ENCODE measurements at places on chromosomes 5 and 9.

DNA sequence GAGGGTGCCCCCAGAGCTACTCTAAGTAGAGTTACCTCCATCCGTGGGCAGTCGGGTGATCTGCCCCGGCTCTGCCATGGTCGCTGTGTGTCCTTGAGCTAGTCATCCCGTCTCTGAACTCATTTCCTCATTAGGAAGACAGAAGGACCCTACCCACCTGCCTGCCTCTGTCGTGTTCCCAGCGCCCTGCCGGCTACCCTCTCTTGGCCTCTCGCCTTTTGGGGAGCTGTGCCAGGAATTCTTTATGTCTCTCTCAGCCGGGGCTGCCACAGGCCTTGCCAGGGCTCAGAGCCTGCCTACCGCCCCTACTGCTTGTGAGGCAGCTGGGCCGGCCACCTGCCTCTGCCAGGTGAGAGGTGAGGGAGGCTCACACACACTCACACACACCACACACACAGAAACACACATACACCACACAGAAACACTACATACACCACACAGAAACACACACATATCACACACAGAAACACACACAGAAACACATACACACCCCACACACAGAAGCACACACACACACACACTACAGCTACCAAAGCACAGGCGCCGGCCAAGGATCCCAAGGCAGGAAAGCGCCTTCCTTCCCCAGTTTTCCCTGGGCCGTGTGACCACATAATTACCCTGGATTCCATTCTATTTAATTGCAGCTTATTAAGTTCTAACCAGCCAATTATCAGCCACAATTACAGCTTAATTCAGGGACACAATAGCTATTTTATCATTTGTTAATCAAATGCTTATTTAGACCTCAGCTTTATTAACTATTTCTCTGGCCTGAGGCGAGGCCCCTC lies 41.7 kb downstream of the UNC5A start:
- DNase-seq, result peak; percentile 52

DNA sequence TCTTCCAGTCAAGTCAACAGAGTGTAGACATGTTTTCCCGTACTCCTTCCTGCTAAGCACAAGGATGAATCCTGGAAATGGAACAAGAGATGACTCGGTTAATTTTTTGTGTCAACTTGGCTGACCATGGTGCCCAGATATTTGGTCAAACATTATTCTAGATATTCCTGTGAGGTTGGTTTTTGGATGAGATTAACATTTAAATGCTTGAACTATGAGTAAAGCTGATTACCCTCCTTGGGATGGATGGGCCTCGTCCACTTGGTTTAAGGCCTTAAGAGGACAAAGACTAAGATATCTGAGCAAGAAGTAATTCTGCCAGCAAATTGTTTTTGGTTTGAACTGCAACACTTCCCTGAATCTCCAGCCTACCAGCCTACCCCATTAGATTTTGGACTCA lies 338.1 kb upstream of the MSX2 start:
- DNase-seq, result no peak

- DNase-seq, result no peak
These were observed 404.6 kb downstream of the CSNK1G3 start for GRCh38 chr5:123916345-123917121.

DNA sequence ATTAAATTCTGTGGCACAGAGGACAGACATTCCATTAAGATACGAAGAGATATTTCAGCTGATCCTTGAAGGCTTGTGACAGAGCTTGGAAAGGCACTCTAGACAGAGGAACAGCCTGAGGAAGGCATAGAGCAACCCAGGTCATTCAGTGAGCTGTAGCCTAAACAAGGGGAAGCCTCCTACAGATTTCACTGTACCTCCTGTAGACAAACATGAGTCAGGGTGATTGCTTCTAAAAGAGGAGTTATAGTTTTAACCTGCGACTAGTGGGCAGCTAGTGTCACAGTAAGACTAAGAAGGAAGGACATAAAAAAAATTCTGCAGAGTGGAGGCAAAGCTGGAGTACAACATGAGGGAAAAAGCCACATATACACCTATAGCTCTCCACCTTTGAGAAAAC lies 43.5 kb upstream of the ANKDD1B start:
- no peak for DNase-seq

DNA sequence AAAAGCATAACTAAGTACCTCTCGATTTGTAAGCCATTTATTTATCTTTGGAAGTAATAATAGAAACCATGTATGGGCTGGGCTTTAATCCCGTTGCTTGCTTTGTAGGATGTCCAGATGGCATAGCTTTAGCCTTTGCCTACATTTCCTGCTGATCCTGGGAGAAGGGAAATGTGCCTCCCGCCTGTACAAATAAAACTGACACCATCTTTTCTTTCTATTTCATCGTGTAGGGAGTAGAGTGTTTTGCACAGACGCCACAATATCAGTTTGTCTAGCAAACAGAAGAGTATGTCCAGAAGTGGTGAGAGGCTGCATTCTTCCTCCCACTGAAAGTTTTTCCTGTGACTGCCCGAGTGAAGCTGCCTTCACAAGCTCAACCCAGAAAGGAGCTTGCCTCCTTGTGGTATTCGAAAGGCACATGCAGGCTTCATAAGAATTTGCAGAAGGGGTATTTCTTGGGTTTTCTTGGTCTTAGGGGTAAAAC lies 24.7 kb upstream of the TJP2 start:
- peak; percentile 10 for DNase-seq

DNA sequence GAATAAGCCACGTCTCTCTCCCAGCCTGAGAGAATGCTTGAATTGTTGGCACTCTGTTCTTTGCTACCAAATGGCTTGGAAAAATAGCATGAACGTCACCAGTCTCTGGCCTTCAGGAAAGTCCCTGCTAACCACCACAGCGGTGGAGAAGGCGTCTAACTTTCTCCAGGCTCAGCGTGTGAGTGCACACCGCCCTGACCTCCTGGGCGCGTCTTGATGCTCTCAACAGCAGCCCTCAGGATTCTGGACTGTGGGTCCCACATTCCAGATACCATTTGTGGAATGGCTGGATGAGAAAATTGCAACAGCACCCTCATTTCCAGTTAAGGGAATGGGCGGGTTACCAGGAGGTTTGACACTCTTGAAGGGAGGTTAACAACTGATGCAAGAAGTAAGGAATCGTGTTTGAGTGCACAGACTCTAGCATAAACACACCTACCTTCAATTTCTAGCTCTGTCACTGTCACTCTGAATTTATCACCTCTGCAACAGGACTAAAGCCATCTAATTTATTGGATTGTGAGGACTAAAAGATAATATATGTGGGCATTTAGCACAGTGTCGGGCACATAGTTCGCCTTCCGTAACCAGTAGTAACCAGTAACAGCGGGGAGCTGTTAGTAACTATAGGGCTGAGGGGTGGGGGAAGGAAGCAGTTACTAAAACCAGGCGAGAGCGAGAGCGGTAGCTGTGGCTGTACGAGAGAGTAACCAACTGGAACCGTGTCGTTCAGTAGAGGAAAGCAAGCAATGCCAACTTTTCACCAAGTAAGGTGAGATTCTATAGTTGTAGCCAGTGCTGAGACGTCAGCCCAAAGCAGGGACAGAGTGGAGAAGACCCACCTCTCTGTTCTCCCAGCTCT lies 807 bp upstream of the PLGRKT start:
- DNase-seq, result no peak

GRCh38 chr5:76473661-76474060 lies 70.6 kb downstream of the IQGAP2 start:
- no peak for DNase-seq

- no peak for DNase-seq
These were observed 47.7 kb downstream of the AMBP start for GRCh38 chr9:114030364-114030763.

GRCh38 chr5:151264113-151264512 lies 11.1 kb downstream of the GM2A start:
- no peak for DNase-seq

DNA sequence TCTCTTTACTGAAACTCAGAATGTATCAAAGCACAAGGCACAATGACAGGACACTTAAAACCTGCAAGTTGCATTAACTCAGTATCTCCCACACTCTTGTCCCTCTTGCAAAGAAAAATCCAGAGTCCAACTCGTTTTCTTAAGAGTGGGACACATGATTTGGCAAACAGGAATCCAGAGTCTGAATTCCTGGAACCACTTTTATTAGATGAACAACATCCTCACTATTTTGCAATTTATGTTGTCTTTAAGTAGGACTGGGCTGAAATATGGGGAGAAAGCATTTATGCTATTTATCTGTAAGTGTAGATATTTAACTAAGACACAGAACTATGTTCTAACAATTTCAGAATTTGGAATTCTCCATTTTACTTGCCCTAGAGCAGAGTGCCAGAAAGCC lies 69.1 kb downstream of the ABCA1 start:
- no peak for DNase-seq

DNA sequence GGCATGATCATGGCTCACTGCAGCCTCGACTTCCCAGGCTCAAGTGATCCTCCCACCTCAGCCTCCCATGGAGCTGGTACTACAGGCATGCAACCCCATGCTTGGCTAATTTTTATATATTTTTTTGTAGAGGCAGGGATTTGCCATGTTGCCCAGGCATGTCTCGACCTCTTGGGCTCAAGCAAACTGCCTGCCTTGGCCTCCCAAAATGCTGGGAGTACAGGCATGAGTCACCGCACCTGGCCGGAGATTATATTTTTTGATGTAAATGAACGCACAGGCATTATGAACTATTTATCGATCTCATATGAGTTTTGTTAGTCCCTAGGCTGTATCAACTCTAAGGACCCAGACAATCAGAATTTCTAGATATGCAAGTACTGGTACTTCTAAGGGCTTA lies 25.5 kb upstream of the CEP120 start:
- no peak for DNase-seq

GRCh38 chr5:132474881-132475496 lies 15.6 kb downstream of the IRF1 start:
- no peak for DNase-seq

- DNase-seq, result no peak
These were observed 145.1 kb upstream of the IRX2 start for GRCh38 chr5:2896371-2897275.

DNA sequence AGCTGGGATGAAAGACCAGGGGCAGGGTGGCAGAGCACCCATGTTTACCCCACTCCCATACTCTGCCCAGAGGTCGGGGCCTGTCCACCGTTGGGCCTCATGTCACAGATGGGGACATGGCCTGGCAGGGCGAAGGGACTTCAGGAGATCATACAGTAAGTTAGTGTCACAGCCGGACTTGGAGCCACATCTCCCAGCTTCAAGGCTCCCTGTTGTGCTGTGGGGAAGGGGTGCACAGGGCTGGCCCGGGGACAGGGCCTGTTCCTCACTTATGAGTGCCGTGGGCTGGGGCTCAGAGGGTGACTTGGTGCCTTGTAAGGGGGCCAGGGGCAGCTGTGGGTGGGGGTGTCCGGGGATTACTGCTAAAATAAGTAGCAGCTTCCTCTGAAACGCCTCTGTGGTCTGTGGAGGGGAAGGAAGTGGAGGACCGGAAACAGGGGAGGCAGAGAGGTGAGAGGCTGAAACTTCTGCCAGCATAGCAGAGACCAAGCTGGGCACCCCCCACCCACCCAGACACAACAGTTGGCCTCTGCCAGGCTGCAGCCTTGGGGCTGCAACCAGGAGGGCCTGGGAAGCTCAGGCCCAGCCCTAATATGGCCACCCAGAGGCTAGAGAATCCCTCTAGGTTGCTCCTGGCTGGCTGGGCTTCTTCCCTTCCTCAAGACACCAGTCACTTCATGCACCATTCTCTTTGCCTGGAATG lies 41.1 kb upstream of the NEK6 start:
- DNase-seq, result no peak

DNA sequence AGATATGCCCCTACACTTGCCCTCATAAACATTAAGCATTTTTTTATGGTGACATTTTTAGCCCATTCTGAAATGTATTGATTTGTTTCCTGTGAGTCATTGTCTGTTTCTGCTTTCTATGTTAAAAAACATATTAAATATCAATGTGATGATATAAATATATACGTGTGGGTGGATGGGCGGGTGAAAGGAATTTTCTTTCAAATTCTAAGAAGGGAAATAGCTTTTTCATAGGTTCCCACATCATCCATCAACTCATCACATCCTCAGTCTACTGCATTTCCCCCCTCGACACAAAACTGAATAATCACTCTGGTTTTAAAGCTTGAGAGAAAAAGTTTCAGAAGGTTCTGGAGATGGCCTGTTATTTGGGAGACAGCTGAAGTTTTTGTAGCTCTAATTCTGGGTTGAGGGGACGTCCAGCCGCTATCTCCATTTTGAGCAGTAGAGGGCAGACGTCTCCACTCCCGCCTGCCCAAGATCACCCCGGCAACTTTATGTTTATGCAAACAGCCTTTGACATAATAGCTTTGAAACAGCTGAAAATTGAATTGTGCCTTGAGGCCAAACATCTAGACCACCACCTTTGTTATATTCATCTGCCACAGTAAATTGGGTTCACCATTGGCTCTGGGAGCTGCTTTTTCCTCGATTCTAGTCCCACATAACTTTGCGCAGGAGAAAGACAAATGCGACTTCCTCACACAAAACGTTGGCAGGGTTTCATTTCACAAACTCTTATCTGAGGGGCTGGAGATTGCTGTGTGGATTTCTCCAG lies 216.2 kb upstream of the CLINT1 start:
- peak; percentile 9 for DNase-seq

- peak; percentile 46 for DNase-seq
These were observed 4.4 kb upstream of the ELL2 start for GRCh38 chr5:95966005-95966404.

- DNase-seq, result peak; percentile 47
These were observed 117.9 kb upstream of the CDH18 start for GRCh38 chr5:20105915-20106314.

GRCh38 chr5:170226661-170227060 lies 6.1 kb upstream of the C5orf58 start:
- no peak for DNase-seq

- DNase-seq, result no peak
These were observed 380.1 kb upstream of the PRR16 start for GRCh38 chr5:120083851-120084542.

DNA sequence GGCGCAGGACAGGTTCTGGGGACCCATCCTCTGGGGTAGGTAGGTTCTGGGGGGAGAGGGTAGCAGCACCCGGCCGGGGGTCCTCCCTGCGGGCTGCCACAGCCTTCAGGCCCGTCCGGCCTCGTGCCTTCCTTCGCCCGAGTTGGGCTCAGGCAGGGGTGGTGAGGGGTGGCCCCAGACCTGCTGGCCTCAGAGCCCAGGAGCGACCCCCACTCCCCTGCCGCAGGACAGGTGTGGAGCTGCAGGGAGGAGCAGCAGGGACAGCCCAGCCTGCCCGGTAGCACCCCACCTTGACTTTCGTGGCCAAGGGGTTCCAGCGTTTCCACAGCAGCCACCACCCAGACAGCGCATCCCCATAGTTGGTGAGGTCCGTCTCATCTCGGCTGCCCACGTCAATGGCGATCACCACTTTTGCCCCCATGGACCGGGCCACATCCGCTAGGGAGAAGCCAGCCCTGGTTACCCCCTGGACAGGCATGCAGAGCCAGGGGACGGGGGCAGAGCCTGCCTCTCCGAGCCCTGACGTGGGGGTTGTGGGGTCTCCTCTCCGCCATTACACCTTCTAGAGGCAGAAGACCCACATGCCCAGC lies 3.4 kb upstream of the NSMF start:
- no peak for DNase-seq

- no peak for DNase-seq
These were observed 271.8 kb downstream of the ZNF608 start for GRCh38 chr5:124474528-124475215.

- DNase-seq, result no peak
These were observed 26.1 kb upstream of the AOPEP start for GRCh38 chr9:94700445-94700844.

All from NCI-H1092 (cell line).